Parietal lobe (tissue), 2 donors: ENCODE measurements at places on chromosomes 11 and 22. TPM values are rescaled to one million over a fixed set of nuclear protein-coding genes. Genes with fewer than 3 reads are reported as not detected.

The MMP27 gene
- not detected for total RNA-seq

The OR5B21 gene
- not detected for total RNA-seq

The OR52H1 gene
- 3.8 TPM for total RNA-seq

The IL17REL gene
- total RNA-seq, result 0.31 TPM

The PNPLA5 gene
- not detected for total RNA-seq

The TENM4 gene
- total RNA-seq, result 192 TPM

The OR5L2 gene
- total RNA-seq, result not detected

The PPP6R3 gene
- 182 TPM for total RNA-seq

The CXCR5 gene
- not detected for total RNA-seq

The MRGPRF gene
- total RNA-seq, result not detected

The KRTAP5-2 gene
- not detected for total RNA-seq

The PHOX2A gene
- total RNA-seq, result not detected

The PGA5 gene
- total RNA-seq, result not detected

The MISFA gene
- 1.3 TPM for total RNA-seq

The MRGPRX3 gene
- total RNA-seq, result not detected

The OR56A5 gene
- not detected for total RNA-seq

The TREH gene
- not detected for total RNA-seq

The PPP2R1B gene
- total RNA-seq, result 24.4 TPM

The PKDREJ gene
- total RNA-seq, result under 0.01 TPM

The RAB39A gene
- total RNA-seq, result 33.2 TPM

The OR10S1 gene
- total RNA-seq, result not detected

The GGT1 gene
- total RNA-seq, result 5.6 TPM

The KIRREL3 gene
- 41.9 TPM for total RNA-seq

The HORMAD2 gene
- not detected for total RNA-seq

The TMA7B gene
- total RNA-seq, result not detected

The CREB3L1 gene
- total RNA-seq, result 1.3 TPM

The KCNK4 gene
- total RNA-seq, result 5.3 TPM

The OR6T1 gene
- total RNA-seq, result not detected

The NAALAD2 gene
- 9.1 TPM for total RNA-seq

The TSPAN32 gene
- not detected for total RNA-seq

The CARD16 gene
- total RNA-seq, result not detected

The HYLS1 gene
- total RNA-seq, result 9.7 TPM

The OR56A1 gene
- 0.31 TPM for total RNA-seq

The DGAT2 gene
- total RNA-seq, result 2.8 TPM

The SCGB2A2 gene
- not detected for total RNA-seq

The SLC22A6 gene
- total RNA-seq, result 1.3 TPM

The KRTAP5-10 gene
- total RNA-seq, result not detected

The KRTAP5-8 gene
- not detected for total RNA-seq

The MOGAT2 gene
- total RNA-seq, result not detected

The SERHL2 gene
- 5.3 TPM for total RNA-seq

The RASSF7 gene
- 4.4 TPM for total RNA-seq

The PVALB gene
- total RNA-seq, result not detected

The OR4A16 gene
- not detected for total RNA-seq

The TRIM48 gene
- total RNA-seq, result not detected
